B cell (primary cell): ENCODE measurements at places on chromosomes 5 and 9. TPM values are rescaled to one million over a fixed set of nuclear protein-coding genes. Genes with fewer than 3 reads are reported as not detected.

DNA sequence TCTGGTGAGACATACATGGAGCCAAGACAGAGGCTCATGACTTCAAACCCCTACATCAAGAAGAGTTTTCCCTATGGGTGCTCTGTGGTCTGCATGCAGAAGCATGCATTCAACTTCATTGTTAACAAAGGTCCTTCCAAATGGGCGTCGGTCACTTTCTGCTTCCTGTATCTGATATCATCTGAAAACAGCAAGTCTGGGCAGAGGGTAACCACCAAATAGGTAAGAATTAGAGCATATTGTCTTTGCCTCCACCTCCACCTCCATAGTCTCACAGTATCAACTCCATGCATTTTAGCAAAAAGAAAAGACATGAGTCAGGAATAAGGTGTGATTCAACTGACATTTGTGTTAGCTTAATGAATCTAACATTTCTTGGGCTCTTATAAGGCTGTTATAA lies 462.9 kb downstream of the DMRT2 start:
- H3K36me3 ChIP-seq, result no peaks in the 10 kb centered on the region
- DNase-seq, result no peak
- H3K4me1 ChIP-seq, result no peaks in the 10 kb centered on the region
- H3K27me3 ChIP-seq, result no peaks in the 10 kb centered on the region
- H3K4me3 ChIP-seq, result no peak overlapping the region

- no peak overlapping the region for H3K4me3 ChIP-seq
- DNase-seq, result no peak
- no peaks in the 10 kb centered on the region for H3K27me3 ChIP-seq
- no peaks in the 10 kb centered on the region for H3K36me3 ChIP-seq
These were observed 18.4 kb downstream of the CEL start for GRCh38 chr9:133080161-133080560.

- H3K27me3 ChIP-seq, result no peaks in the 10 kb centered on the region
- DNase-seq, result no peak
- H3K4me3 ChIP-seq, result no peak overlapping the region
- peaks cover 10% of the 10 kb centered on the region for H3K36me3 ChIP-seq
- peaks cover 36% of the 10 kb centered on the region for H3K4me1 ChIP-seq
- H3K27ac ChIP-seq, result no peak overlapping the region
These were observed 43.1 kb downstream of the BASP1 start for GRCh38 chr5:17260549-17260948.

GRCh38 chr9:116789081-116789480 lies 102.0 kb downstream of the TRIM32 start:
- H3K36me3 ChIP-seq, result no peaks in the 10 kb centered on the region
- H3K27me3 ChIP-seq, result no peaks in the 10 kb centered on the region
- no peak overlapping the region for H3K4me3 ChIP-seq
- DNase-seq, result no peak

DNA sequence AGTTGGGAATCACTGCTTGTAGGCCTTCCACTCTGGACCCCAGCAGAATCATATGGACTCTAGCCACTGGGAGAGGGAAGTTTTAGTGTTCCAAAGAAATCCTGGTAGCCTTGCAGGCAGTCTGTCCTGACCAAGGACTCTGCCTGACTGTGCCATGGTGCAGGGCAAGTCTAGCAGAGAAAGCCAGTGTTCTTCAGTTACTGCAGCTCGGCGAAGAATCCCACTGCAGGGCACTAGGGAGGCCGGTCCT lies 20.3 kb upstream of the MATR3 start:
- H3K27me3 ChIP-seq, result no peaks in the 10 kb centered on the region
- H3K36me3 ChIP-seq, result no peaks in the 10 kb centered on the region
- DNase-seq, result no peak
- peaks cover 49% of the 10 kb centered on the region for H3K4me1 ChIP-seq

GRCh38 chr5:66643387-66643786 lies 47.2 kb downstream of the MAST4 start:
- DNase-seq, result no peak
- H3K27ac ChIP-seq, result no peak overlapping the region
- H3K4me3 ChIP-seq, result no peak overlapping the region

DNA sequence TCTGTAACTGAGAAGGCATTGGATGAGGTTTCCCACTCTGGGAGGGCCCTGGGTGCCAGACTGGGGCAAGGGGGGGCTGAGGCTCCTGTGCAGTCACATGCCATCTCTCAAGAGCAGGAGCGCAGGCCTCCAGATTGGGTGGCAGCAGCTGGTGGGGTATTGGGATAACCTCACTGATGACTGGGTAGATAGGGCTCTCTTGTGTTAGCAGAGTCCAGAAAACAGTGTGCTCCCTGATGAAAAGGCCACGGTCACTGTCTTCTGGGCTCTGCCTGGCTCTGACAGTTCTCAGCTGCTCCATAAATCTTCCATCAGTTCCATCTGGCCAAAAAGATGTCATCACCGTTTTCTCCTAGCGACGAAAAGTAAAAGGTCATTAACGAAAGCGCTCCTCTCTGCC lies 21.8 kb upstream of the NKX2-5 start:
- no peaks in the 10 kb centered on the region for H3K36me3 ChIP-seq
- H3K4me1 ChIP-seq, result no peaks in the 10 kb centered on the region
- H3K27ac ChIP-seq, result no peak overlapping the region
- no peak for DNase-seq
- H3K27me3 ChIP-seq, result no peaks in the 10 kb centered on the region

- H3K27ac ChIP-seq, result no peak overlapping the region
- no peaks in the 10 kb centered on the region for H3K27me3 ChIP-seq
- no peak overlapping the region for H3K4me3 ChIP-seq
These were observed 514 bp downstream of the SOHLH1 start for GRCh38 chr9:135698767-135699166.

DNA sequence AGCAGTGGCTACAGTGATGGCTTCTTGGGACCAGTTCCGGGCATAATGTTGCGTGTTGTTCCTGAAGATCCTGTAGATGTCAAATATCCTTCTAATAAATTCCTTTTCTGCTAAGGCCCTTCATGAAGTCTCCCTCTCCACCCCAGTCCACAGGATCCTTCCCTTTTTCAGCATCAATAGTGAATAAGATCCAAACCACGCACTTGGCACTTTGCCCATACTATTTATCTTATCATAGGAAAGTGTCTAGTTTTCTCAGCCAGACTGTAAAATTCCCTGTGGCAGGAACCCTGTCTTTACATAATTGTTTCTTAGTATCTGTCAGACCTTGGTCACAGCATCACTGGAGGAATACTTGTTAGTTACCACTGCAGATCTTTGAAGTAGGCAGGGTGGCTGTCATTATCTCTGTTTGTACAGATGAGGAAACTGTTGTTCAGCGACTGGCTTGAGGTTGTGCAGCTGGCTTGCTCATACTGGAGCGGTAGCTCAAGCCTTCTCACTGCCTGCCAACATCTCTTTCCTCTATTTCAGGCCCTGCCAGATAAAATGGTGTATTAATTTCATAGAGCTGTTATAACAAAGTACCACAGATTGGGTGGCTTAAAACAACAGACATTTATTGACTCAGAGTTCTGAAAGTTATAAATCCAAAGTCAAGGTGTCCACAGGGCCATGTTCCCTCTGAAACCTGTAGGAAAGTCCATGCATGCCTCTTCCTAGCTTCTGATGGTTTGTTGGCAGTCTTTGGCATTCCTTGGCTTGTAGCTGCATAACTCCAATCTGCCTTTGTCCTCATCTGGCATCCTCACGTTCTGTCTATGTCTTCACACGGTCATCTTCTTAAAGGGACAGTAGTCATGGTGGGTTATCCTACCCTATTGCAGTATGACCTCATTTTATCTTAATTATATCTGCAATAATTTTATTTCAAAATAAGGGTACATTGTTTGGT lies 33.5 kb upstream of the APC start:
- DNase-seq, result no peak
- H3K4me3 ChIP-seq, result no peak overlapping the region
- peaks cover 18% of the 10 kb centered on the region for H3K4me1 ChIP-seq
- no peaks in the 10 kb centered on the region for H3K36me3 ChIP-seq
- H3K27me3 ChIP-seq, result no peaks in the 10 kb centered on the region

DNA sequence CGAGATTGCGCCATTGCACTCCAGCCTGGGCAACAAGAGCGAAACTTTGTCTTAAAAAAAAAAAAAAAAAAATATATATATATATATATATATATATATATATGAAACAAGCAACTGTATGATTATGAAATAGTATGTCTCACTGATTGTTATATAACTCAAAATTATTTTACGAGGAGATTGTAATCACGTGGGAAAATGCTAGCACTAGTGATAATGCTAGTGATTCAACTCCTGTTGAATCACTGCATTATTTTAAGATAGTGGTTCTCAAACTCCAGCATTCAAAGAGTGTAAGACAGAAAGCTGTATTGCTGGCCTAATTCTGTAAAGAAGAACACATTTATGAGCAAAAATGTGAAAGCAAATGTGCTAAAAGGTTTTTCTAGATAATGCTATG lies 12.4 kb upstream of the PTPN3 start:
- no peak for DNase-seq
- H3K4me1 ChIP-seq, result no peaks in the 10 kb centered on the region
- H3K27me3 ChIP-seq, result no peaks in the 10 kb centered on the region

DNA sequence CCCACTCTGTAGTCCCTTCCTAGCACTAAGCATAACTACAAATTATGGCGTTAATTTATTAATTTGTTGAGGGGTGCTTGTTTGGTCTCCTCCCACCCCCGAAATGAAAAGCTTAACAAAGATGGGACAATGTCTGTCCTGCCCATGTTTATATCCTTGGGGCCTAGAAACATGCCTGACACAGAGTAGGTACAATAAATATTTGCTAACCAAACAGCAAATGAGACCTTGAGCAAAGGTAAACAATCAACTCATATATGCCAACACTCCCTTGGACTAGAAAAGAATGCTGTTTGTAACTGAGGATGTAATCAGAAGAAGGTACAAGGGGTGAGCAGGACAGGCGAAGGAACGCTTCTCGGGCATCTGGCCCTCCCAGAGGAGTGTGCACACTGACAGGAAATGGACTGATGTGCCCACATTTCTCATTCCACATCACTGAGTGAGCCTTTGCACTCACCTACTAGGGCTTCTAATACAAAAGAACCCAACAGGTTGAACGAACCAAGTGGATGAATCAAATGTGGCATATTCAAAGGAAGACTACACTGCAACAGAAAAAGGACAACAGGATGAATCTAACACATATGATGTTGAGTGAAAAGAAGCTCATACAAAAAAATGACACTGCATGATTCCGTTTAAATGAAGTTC lies 66.8 kb downstream of the MED27 start:
- no peaks in the 10 kb centered on the region for H3K27me3 ChIP-seq
- no peak overlapping the region for H3K27ac ChIP-seq
- H3K4me3 ChIP-seq, result no peak overlapping the region
- no peaks in the 10 kb centered on the region for H3K4me1 ChIP-seq
- peaks cover 12% of the 10 kb centered on the region for H3K36me3 ChIP-seq

- H3K4me1 ChIP-seq, result peaks cover 27% of the 10 kb centered on the region
- H3K4me3 ChIP-seq, result no peak overlapping the region
- DNase-seq, result peak; percentile 51
- no peaks in the 10 kb centered on the region for H3K36me3 ChIP-seq
- H3K27me3 ChIP-seq, result no peaks in the 10 kb centered on the region
- peak overlapping the region; percentile 29 for H3K27ac ChIP-seq
These were observed 1.5 kb downstream of the TTC39B start for GRCh38 chr9:15305470-15305869.

DNA sequence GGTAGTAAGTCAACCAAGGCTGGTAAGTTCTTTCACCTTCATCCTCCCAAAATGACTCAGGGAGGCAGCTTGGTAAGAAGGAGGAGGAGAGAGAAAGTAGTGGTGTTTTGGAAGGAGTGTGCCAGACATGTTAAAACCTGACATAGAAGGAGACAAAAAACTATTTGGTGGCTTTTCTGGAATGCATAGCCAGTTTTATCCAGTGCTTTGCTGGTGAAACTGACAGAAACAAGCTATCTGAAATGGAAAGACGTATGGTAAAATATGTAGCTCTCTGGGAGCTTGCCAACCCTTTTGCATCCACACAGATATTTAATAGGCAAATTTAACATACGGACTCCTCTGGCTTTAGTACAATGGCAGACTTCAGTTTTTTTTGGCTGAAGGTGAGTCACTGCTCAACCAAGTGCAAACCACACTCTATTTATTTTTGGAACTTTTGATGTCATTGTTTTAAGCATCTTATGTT lies 45.4 kb downstream of the RAB14 start:
- H3K4me1 ChIP-seq, result peaks cover 47% of the 10 kb centered on the region
- peak overlapping the region; percentile 28 for H3K4me3 ChIP-seq
- H3K27me3 ChIP-seq, result no peaks in the 10 kb centered on the region
- H3K27ac ChIP-seq, result peak overlapping the region; percentile 88
- H3K36me3 ChIP-seq, result peaks cover 7% of the 10 kb centered on the region

The CCDC152 gene
- total RNA-seq, result 4.2 and 4.8 TPM in 2 replicates

The PCDHGA6 gene
- total RNA-seq, result 2.5 and 2.7 TPM in 2 replicates

The SLCO4C1 gene
- 0.17 and 0.42 TPM in 2 replicates for total RNA-seq

The SLC25A46 gene
- total RNA-seq, result 36.9 and 38.0 TPM in 2 replicates

The SELENOP gene
- total RNA-seq, result 0.12 TPM in 1 of 2 replicates, not detected in the other
